H4 (cell line): ENCODE measurements at places on chromosomes 11 and 22. TPM values are rescaled to one million over a fixed set of nuclear protein-coding genes. Genes with fewer than 3 reads are reported as not detected.
A peak's percentile ranks its signal among the peaks of the same experiment; 100 is the strongest.

DNA sequence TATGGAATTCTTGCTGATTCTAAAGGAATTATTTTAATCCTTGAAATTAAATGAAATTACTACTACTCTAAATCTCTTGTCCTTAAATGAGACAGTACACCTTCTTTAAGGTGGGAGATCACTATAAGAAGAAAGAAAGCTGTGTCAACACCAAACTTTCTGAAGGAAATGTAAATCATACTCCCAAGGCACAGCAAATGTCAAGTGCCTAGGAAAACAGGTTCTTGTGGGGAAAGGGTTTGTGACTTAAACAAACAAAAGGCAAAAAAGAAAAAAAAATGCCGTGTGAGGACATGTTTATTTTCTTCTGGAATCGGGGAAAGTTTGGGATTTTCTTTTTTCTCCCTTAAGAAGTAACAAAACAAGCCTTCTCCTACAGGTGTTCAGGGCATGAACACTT lies 745.1 kb downstream of the DLG2 start:
- no peak for DNase-seq

- DNase-seq: peak; percentile 69
Measured at GRCh38 chr11:8870411-8871170, 40.4 kb upstream of the AKIP1 start.

DNA sequence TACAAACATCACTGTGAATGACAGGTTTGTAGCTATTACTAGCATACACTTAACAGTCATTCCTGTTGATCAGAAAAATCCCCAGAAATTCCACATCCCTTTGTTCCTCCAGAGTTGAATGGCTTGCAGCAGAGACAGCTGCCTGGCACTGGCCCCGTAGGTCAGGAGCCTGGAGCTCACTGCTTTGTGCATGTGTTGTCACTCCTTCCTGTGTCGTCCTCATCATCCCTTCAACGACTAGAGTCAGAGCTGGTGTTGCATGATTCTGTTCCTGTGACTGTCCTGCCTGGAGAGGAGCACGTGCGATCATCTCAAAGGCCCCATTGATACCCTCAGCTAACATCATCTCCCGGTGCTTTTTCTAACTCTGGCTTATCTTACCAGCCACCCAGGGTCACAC lies 58.3 kb downstream of the LDLRAD3 start:
- no peak for DNase-seq

DNA sequence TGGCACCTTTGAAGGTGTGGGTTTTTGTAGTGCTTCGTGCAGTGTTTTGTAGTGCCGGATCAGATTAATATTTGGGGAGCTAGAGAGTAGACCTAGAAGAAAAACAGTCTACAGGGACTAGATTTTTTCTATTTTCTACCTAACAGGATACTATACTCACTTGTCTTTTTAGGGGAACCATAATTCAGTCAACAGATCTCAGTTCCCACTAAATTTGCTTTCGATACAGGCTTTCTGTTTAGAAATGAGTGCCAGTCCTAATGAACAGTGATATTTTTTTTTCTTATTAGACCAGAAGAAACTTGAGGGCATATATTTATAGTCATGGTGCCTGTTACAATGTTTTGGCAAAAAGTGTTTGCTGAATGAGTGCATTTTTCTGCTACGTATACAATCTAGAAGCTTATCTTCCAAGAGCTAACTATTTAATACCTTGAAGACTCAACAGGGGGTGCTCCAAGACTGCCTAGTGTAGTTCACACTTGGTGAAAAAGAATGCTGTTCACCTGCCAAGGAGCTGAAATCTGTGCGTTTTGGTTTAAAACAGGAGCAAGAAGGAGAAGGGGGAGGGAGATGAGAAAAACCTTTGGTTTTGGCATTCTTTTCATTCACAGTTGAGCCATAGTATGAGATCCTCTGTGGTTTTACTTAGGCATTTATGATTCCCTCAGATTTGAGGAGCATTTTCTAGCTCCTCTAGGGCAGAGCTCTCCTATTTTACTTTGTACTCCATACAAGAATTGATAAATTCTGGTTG lies 44.9 kb upstream of the VSTM5 start:
- DNase-seq: peak; percentile 57

DNA sequence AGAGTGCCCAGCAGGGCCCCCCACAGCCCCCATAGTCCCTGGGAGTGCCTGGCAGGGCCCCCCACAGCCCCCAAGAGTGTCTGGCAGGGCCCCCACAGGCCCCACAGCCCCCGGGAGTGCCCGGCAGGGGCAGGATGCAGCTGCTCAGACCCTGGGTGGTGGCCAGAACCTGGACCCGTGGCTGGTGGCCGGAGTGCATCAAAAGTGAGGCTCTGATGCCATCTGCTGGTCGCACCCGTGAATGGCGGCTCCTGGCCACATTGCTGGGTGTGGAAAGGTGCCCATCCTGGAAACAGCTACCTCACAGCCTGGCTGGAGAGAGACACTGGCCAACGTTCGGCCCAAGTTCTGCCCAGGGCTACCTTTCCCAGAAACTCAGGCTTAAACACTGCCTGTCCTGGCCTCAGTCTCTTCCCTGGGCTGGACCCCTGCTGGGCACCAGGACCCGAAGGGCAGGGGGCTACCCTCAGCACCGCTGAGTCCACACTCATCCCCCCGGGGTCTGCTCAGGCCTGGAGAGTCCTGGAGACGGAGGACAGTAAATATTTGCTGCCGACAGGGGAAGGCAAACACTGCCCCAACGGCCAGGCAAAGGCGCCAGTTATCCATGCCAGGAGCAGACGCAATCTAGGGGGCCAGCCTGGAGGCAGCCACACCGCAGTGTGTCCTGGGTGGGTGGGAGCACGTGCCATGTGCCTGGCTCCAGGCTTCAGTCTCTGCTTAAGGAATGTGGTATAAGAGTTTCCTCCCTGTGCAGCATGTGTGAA lies 4.4 kb downstream of the INS start:
- peak; percentile 69 for DNase-seq

GRCh38 chr22:38756711-38757463 lies 1.1 kb upstream of the SUN2 start:
- no peak for DNase-seq

DNA sequence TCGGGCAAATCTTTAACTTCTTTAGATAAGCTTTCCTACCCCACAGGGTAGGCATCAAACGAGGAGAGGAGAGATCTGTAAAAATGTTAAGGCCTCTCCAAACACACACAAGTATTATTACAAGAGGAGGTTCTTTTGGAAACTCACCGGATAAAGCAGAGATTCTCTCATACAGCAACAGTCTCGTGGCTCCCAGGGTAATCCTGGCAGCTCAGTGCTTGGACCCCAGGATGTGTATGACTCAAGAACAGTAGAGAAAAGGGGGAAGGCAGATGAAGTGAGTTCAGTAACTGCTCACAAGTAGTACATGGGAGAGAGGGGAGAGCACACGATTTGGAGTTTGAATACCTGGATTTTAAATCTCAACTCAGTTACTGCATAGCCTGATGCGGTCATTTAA lies 120.9 kb downstream of the FEZ1 start:
- no peak for DNase-seq

DNA sequence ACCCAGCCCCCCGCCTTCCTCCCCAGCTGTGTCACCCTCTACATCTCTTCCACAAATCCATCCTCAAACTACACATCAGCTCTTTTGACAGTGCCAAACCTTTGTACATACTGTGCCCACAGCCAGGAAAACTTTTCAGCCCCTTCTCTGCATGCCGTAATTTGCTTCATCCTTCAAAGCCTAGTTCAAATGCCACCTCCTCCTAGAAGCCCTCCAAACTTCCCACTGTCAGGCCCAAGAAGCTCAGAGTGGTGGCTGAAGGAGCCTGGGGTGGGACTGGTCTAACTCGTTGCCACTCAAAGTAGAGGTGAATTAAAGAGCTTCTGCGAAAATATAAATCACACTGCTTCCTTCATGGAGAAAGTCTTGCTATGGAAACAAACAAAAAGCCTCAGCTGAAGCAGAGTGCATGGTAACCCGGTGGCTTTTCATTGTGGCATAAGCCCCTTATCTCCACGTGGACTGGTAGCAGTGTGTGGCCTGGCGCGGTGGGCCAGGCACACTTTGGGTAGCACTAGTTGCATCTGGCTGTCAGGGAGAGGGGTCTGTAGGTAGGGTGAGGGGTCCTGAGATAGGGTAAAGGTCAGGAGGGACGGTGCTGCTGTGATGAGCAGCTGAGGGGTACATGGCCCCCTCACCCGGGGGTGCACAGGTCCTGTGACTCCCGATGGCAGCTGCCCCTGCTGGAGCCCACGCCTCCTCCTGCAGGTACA lies 76.9 kb downstream of the MYO7A start:
- DNase-seq: no peak

DNA sequence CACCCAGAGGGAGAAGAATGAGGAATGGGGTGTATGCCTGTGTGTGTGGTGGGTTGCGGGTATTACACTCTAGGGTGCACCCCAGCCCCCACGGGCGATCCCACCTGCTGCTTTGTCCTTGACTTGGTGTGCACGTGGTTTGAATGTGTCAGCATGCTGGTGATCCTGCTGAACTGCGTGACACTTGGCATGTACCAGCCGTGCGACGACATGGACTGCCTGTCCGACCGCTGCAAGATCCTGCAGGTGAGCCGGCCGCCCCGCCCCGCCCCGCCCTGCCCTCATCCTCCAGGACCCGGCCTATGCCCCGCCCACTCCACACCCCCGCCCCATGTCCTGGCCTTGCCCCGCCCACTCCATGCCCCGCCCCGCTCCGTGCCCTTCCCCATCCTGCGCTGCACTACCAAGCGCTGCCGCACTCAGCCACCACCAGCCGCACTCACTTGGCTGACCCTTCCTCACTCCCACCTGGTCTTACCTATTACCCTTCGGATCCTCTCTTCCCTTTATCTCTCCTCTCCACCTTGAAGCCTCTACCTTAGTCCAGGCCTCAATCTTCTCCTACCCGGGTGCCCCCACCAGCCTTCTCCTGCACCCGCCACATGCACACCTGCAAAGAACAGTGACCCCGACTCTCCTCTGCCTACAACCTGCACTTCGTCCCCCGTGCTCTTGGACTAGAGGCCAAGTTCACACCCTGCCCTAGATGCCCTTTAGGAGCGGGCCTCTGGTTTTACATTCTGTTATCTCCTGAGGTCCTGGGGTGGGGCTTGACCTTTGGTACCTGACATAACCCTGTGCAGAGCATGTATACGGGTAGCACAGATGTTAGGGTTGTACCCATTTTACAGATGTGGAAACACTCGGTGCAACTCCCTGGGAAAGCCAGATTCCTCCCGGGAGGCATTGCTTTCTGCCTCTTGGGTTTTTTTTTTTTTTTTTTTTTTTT lies 27.7 kb downstream of the CACNA1I start:
- DNase-seq: no peak

DNA sequence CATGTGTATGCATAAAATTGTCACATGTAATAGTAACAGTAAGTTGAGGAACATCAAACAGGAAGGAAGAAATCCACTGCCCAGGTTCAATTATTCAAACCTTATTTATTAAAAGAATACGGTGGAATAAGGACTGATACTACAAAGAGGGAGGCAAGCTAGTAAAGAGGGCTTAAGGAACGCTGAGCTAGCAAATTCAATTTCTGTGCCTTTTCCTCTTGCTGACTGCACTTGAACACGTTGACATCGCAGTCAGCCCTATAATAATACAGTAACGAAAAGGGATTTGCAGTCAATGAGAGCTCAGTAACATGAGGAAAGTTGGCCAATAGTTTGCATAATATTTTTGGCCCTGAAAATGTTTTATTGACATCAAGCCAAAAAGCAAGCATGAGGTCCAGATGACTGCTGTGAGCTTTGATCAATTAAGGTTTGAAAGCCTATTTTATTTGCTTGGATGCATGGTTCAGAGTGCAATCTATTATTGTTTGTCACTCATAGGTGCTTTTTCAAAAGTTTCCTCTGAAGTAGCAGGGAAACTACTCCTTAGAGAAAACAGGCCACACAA lies 861.8 kb downstream of the LRRC4C start:
- no peak for DNase-seq

GRCh38 chr22:46454504-46455269 lies 82.7 kb downstream of the CELSR1 start:
- DNase-seq: no peak

DNA sequence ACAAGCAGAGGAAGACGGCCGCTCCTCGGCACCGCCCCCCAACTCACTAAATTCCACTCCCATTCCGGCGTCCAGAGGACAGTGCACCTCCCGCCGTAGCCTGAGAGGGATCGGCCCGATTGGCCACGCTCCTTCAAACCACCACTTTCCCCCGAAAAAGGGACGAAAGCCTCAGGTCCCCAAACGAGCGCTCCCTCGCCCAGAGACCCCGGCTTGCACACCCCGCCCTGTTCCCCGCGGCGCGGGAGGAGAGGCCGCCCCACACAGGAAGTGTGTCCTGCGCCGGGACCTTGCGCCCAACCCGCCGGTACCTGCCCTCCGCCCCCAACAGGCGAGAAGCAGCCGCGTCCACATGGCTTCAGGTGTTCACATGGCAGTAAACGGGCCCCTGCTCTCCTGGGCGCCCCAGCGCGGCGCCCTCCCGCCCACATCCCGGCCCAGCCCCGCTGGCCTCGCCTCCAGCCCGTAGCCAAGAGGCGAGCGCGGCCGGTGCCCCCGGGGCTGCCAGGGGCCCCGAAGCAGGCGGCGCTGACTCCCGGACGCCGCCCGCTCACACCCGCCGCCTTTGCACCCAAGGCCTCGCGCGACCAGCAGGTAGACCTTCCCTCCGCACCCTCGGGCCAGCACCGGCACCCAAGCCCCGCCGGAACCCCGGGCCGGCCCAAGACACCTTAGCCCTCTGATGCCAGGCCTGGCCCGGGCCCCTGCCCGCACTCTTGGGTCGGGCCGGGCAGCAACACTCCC lies 849 bp downstream of the TCF20 start:
- no peak for DNase-seq

DNA sequence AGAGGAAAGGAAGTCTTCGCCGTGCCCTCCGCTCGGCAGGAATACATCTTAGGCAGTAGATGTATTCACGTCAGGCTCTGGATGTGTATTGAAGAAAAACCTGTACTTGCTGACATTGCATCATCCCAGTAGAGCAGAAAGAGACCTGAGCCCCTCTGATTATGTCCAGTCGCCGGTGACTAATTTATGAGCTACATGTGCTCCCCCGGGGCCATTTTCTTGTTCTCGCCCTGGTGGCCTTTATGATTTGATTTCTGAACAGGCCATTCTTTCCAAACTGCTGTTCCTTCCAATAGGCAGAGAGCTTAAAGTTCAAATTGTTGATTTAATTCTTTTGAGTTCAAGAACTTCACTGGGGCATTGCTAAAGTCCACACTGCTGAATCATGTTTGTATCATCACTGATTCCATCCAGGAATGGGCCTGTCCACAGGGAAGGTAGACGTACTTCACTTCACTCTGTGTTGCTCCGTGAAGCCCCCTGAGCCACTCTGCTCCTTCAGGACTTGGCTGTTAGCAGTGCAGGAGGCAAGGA lies 137.3 kb upstream of the RASSF10 start:
- no peak for DNase-seq

- DNase-seq: no peak
Measured at GRCh38 chr11:61609980-61610366, 29.1 kb upstream of the SYT7 start.

The ANKRD49 gene
- total RNA-seq: 7.9 and 13.3 TPM in 2 replicates

The MADD gene
- 8.9 and 17.2 TPM in 2 replicates for total RNA-seq

The MAJIN gene
- not detected in 2 replicates for total RNA-seq
